Stimulated activated CD8-positive, alpha-beta memory T cell treated with anti-CD3 and anti-CD28 coated beads, Interleukin-2, amount 100 ng/mL, for 1 hour (primary cell): ENCODE measurements at places on chromosomes 4 and X.

- no peak for DNase-seq
Observed at GRCh38 chr4:24885342-24885741, 27.5 kb downstream of the CCDC149 start.

GRCh38 chr4:169090484-169091215 is 80.6 kb upstream of the CBR4 start:
- no peak for DNase-seq

DNA sequence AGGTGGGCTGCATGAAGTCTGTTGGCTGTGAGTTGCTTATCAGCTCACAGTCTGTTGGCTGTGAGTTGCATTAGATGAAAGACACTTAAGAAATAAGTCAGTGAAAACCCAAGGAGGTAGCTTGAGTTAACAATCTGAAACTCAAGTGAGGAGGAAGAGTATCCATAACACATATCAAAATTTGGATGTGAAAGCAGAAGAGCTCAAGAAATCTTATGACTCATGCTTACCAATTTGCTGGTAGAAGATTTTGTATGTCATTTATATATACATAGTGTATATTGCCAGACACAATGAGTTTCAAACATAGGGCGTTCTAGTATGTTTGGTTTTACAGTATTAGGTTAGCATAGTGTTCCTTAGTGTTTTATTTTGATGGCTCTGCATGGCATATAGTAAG is 107.4 kb downstream of the DDIT4L start:
- no peak for DNase-seq

GRCh38 chr4:108029016-108029720 is 39.5 kb downstream of the HADH start:
- DNase-seq = no peak

- DNase-seq = no peak
Observed at GRCh38 chr4:78612398-78613178, 61.0 kb downstream of the ANXA3 start.

- no peak for DNase-seq
Observed at GRCh38 chrX:100685284-100685996, 41.4 kb downstream of the SRPX2 start.

DNA sequence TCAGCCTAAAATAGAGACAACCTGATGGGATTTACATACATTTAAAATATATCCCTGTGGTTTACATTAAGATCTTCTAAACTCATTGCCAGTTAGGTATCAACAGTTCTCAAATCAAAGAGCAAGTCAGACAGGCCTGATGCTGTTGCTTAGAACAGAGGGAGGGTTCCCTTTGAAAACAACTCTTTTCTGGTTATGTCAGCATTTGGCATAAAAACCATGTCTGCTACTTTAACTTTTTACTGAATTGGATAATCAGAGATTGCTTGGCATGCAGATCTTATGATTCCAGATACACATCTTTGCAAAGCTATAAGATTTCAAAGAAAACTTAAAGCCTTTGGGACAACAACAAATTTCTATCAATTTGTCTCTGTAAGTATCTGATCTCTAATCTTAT is 140.8 kb downstream of the CPE start:
- DNase-seq = no peak

DNA sequence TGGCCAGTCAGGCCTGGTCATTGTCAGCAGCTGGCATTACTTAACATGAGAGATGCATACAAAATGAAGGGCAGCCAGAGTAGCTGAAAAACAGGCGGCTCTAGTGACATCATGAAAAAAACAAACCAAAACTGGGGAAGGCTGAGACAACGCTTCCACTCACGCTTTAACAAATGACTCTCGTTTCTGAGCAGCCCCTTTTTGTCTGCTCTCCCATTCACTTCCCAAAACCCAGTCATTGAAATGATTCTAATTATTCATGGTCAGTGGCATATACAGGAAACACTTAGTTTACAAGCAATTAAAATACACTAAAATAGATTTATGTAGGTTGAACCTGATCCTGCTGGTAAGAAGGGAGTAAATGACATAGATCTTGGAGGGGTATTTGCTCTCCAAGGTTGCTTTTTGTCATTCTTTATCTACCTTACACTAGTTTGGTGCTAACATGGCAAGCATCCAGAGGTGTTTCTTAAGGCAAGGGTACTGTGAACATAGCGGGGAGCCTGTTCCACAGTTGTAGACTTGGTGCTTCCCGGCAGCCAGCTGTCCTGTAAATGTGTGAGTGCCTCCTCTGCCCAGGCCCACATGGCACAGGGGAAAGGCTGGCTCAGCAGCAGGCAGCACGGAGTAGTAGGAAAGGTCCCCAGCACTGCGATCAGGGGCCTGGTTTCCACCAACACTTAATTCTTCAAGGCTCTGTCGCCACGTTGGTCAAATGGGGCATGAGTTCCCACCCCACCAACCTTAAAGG is 61.2 kb upstream of the CITED1 start:
- no peak for DNase-seq

GRCh38 chr4:158519226-158519625 is 2.5 kb upstream of the RXFP1 start:
- no peak for DNase-seq

GRCh38 chr4:37889849-37890800 is 759 bp upstream of the TBC1D1 start:
- DNase-seq = peak; percentile 6

DNA sequence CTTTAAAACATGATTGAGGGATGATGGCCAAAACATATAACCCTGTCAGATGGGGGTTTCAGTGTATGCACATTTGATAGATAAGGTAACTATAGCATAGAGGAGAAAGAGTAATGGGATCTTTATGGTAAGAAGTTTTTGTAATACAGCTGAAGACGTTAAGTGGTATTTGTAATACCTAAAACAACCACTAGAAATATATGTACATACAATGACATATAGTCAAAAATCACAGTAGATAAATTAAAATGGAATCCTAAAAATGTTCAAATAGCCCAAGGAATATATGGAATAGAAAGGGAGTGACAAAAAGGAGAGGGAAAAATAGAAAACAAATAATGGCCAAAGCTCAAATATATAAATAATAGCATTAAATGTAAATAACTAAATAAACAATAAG is 371.3 kb upstream of the FSTL5 start:
- DNase-seq = no peak

GRCh38 chrX:2387614-2388239 is 113.0 kb downstream of the DHRSX start:
- no peak for DNase-seq

DNA sequence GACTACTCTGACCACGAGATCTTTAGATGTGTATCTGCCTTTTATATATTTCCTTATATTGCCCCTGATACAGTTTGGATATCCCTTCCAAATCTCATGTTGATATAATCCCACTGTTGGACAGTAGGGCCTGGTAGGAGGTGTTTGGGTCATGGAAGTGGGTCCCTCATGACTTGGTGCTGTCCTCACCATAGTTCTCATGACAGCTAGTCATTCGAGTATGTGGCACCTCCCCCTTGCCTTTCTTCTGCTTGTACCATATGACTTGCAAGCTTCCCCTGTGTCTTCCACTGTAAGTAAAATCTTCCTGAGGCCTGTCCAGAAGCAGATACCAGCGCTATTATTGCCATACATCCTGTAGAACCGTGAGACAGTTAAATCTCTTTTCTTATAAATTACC is 145.3 kb downstream of the ZNF518B start:
- no peak for DNase-seq

DNA sequence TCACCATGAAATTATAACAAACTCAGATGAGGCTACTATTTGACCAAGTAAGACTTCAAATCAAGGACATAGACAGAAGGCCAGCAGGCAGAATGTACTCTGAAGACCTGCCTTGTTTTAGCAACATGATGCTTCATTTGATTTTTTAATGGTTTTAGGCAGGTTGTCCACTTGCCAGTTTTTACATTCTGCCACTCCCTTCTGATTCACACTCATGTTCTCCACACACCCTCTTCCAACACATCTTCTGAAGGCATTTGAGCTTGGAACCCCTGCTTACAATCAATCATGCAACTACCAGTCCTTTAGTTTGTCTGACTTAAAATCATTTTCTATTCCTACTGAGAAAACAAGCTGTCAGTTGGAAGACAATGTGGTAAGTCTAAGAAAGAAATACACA is 114.9 kb upstream of the SMIM31 start:
- no peak for DNase-seq

- DNase-seq = no peak
Observed at GRCh38 chr4:169567916-169568315, 44.5 kb downstream of the NEK1 start.

DNA sequence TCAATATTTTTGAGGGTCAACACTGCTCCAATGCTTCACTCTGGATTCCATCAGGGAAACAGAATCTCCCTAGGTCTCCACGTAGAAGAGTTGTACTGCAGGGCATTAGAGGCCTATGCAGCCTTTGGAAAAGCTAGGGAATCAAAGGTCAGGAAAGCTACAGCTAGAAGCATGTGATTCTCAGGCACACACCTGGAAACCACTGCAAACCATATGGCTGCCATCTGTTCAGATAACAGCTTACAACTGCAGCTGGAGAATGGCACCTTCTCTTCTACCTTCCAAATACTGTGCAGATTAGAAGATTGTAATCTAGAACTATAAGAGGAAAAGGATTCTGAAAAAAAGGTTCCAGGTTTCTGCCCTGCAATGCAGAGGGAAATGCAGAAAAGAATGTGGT is 60.6 kb downstream of the BTC start:
- DNase-seq = no peak

DNA sequence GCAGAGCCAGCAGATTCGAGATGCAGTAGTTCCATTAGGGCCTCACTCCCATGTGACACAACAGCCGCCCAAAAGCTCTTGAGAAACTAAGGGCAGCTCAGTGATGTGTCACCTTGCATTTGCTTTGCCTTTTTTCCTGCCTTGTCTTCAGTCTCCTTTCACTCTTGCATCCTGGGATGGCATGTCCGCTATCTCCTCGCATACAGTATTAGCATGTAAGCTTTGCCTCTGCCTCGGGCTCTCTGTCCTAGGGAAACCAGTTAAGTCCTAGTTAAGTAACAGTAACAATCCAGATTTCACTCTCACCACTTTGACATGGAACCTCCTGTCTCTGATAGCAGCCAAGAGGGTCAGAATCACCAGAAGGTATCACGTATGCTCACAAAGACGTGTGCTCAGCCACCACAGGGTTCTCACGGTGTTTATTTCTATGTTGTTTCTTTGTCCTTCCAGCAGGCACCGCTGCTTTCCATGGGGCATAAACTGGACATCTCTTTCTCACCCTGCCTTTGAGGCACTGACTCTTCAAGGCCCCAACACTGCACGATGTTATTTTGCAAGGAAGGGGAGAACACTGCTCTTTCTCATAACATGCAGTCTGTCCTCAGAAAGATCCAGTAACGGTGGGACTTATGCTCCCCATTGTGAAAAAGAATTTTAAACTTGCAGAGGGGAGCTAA is 26.7 kb upstream of the SORBS2 start:
- DNase-seq = no peak

GRCh38 chr4:177596035-177596434 is 153.8 kb upstream of the AGA start:
- DNase-seq = no peak

- no peak for DNase-seq
Observed at GRCh38 chrX:56031409-56031808, 200.7 kb upstream of the KLF8 start.

DNA sequence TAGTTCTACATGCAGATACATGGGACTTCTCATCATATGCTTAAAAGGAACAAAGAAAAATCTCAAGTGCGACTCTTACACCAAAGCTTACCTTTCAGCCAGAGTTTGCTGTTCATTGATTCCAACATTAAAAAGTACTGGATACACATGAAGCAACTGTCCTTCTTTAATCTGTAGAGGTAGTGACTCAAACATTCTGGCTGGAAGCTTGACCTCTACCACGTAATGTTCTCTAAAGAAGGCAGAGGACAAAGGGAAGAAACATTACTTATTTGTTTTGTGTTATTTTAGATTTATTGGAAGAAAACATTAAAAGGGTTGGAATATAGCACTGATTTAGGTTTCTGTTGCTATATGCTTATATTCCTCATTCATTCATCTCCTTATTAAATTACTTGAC is 476.1 kb downstream of the IL15 start:
- no peak for DNase-seq

- DNase-seq = no peak
Observed at GRCh38 chr4:151912632-151913031, 151.8 kb upstream of the GATB start.
